ENCODE measurements at places on chromosomes 16 and 17. TPM values are rescaled to one million over a fixed set of nuclear protein-coding genes. Genes with fewer than 3 reads are reported as not detected.

The MGAT5B gene
- 0.35 TPM for total RNA-seq

The ZNF19 gene
- total RNA-seq = 2.4 TPM

The TMEM100 gene
- 1.0 TPM for total RNA-seq

- DNase-seq = no peak
Measured at GRCh38 chr17:32120141-32120540, 22.2 kb upstream of the RHOT1 start.

- no peak for DNase-seq
Measured at GRCh38 chr16:912322-912683, 58.5 kb downstream of the LMF1 start.

GRCh38 chr17:80372922-80373570, 41.9 kb upstream of the ENDOV start:
- no peak for DNase-seq

DNA sequence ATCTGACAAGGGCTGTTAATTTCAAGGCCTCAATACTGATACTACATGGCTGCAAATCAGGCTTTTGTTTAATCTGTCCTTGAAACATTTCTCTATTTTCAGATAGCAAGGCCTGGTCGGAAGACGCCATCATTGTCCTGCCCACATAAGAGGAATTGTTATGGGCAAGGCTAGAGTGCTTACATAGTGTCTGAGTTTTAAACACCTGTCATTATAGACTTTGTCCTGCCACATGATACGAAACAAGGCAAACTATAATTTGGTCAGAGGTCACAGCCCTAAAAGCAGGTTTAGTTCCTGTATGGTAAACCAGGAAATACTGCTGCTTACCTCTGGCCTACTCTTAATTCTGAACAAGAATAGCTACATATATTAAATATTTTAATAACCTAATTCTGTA, 104.4 kb downstream of the SSH2 start:
- DNase-seq = no peak

DNA sequence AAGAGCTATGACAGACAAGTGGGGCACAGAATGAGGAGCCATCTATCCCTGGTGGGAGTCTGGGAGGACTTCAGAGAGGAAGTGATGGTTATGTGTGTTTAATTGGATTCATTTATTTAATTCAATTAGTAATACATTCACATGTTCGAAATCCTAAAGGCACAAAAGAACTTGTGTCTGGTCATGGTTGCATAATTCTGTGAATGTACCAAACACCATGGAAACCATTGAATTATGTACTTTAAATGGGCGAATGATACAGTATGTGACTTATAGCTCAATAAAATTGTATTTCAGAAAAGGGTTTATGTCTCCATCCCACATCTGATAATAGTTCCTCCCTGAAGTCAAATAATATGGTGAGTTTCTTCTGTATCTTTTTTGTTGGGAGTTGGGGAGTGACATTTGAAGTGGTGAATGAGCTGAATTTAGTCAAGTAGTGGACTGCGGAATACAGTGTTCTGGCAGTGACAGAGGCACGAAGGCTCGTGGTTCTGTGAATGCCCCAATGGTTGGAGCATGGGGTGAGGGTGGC, 19.8 kb upstream of the G6PC1 start:
- DNase-seq = no peak

GRCh38 chr17:55730380-55730779, 7.7 kb upstream of the TMEM100 start:
- DNase-seq = no peak

DNA sequence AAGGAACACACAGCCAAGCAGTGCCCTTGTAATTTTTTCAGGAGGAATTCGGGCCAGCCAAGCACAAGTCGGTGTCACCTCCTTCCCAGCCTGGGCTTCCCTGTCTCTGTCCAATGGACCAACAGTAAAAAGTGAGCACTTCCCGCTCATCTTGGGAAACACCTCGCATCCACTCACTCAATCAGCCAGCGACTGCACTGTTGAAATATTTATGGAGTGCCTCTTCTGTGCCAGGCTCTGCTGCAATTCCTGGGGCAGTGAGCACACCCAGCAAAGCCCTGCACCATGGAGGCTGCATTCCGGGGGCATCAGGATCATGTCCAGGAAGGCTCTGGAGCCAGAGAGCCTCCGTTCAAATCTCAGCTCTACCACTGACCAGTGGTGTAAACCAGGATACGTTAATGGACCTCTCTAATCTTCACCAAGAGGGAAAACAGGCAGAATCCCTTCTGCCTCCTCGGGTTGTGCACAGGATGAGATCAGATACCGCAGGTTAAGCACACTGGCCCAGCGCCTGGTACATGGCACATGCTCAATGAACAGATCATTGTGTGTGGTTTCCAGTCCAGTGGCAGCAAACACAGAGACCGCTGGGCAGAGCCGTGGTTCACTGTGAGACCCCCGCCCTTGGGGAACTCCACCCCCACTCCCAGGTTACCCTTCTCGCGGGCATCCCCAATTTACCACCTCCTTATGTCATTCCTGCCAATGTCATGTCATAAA, 194.3 kb downstream of the ZNF423 start:
- DNase-seq = no peak

All from SJCRH30 (cell line).